ENCODE measurements at places on chromosomes 13 and 19.

- DNase-seq, result no peak
Observed at GRCh38 chr13:102028206-102028605, 373.6 kb downstream of the FGF14 start.

DNA sequence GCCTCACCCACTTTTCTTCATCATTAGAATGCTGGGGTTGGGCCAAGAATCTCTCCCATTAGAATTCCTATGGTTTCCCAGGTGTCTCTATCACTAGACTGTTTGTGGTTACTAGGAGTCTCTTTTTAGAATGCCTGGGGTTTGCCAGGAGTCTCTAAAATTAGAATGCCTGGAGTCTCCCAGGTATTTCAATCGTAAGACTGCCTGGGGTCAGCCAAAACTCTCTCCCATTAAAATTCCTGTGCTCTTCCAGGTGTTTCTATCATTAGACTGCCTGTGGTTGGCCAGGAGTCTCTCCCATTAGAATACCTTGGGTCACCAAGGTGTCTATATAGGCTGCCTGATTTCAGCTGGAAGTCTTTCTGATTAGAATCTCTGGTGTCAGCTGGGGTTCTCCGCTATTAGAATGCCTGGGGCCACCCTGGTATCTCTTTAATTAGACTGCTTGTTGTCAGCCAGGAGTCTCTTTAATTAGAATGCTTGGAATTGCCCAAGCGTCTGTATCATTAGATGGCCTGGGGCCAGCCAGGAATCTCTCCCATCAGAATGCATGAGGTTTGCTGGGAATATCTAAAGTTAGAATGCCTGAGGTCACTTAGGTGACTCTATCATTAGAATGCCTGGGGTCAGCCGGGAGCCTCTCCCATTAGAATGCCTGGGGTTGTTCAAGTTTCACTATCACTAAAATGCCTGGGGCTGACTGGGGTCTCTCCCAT lies 1479.2 kb downstream of the UQCRFS1 start:
- no peak for DNase-seq

DNA sequence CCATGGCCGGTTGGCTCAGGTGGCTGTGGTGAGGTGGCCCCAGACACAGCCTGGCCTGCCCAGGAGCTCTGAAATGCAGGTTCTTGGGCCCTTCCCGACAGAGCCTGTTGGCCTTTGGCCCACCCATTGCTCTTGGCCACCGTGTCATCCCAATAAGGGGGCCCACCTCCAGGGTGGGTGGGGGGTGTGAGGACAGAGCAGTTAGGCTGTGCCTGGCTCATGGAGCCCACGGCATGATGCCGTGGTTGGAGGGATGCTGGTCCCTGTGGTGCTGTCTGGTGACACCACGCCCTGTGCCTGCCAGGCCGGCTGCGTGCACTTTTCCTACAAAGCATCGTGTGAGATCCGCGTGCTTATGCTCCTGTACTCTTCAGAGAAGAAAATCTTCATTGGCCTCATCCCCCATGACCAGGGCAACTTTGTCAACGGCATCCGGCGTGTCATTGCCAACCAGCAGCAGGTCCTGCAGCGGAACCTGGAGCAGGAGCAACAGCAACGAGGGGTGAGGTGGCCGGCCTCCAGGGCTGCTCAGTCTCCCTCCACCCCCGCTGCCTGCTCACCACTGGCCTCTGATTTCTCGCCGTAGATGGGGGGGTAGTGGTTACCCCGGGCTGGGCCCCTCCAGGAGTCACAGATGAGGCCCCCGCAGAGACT lies 7.6 kb downstream of the PNKP start:
- no peak for DNase-seq

GRCh38 chr19:17721821-17722220 lies 2.5 kb downstream of the MAP1S start:
- no peak for DNase-seq

GRCh38 chr19:41699968-41700323 lies 8.5 kb upstream of the CEACAM5 start:
- DNase-seq, result no peak

- DNase-seq, result no peak
Observed at GRCh38 chr13:84445776-84446175, 563.5 kb upstream of the SLITRK1 start.

GRCh38 chr19:50876456-50876855 lies 3.2 kb downstream of the KLK2 start:
- no peak for DNase-seq

DNA sequence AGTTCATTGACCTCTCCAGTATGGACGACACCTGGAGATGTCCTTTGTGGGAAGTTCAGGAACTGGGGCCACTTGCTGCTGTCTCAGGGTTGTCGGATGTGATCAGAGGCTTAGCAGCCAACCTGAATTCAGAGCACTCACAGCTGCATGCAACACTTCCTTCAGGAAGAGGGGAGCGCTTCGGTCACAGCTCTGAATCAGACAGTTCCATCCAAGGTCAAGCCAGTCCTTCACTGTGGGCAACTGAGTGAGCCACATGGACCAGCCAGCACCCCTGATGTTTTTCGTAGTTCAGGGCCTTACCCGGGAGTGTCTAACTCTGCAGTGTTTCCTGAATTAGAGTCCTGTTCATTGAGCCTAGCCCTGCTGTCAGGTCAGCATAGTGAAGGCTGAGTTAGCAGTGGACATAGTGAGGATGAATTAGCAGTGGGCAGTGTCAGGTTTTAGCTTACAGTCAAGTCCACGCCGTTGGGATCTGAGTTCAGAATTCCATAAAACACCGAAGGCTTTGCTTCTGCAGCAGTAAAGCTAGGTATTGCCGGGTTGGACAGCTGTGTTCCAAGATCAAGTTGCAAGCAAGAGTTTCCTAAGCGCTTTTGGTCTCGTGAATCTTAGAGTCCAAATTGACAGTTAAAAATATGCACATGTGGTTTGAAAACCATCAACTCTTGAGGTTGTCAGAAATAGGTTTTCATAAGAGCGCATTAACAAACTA lies 5.1 kb downstream of the ZNF555 start:
- no peak for DNase-seq

GRCh38 chr19:4327252-4327876 lies 11.3 kb downstream of the STAP2 start:
- DNase-seq, result peak; percentile 7

DNA sequence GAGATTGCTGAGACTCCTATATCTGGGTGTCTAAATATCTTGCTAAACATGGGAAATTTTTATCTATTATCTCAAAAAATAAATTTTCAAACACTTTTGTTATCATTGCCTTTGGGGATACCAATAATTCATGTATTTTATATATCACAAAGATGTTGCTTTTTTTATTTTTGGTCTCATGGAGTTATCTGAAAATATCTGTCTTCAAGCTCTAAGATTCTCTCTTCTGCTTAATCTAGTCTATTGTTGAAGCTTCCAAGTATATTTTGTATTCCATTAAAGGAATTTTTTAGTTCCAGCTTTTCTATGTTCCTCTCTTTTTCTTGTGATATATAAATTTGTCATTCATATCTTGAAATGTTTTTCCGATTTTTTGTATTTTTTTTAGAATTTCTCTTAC lies 812.0 kb downstream of the DACH1 start:
- DNase-seq, result no peak

DNA sequence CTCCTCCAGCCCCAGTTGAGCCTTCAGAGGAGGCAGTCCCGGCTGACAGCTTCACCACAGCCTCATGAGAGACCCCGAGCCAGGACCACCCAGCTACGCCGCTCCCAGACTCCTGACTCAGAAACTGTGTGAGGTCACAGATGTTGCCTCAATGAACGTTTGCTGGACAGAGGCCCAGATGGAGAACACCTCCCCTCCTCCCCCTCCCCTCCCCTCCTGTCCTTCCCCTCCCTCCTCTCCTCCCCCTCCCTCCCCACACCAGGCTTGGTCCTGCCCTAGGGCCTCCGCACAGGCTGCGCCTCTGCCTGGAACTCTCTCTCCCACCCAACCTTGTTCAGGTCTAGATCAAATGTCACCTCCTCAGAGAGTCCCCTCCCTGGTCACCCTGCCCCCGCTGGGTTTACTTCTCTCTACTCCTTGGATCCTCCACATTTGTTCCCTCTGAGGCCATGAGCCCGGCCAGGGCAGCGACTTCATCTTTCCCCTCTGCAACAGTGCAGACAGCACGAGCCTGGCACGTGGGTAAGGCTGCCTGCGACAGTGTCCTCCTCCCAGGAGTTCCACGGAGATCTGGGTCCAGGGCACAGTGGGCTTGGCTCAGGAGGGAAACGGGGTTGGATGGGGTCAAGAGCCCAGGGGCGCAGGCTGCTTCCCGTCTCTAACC lies 17.4 kb downstream of the PIP5K1C start:
- peak; percentile 19 for DNase-seq

Measured in fibroblast of skin of left biceps (primary cell).